ENCODE measurements at places on chromosomes 4 and X.

- peak; percentile 21 for DNase-seq
These were observed 2.0 kb downstream of the STBD1 start for GRCh38 chr4:76308548-76308947.

DNA sequence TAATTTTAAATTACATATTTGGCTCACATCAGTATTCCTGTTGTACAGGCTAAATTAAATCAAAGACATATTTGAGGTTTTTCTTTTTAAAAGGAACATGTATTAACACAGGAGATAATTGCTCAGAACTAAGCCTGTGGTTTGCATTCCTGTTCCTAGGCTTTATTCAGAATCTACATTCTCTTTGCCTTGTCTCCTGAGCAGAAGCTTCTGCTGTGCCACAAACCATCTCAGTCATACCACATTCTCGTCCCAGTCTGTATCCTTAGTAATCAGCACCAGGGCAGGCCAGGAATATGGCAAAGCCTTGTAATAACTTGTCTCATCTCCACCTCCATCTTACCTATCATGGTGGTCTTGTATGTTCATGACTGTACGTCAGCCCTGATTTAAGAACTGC lies 162.8 kb downstream of the ARHGAP24 start:
- DNase-seq = no peak

GRCh38 chrX:136227948-136228838 lies 23.0 kb downstream of the MAP7D3 start:
- DNase-seq = no peak

GRCh38 chr4:59571805-59572430 lies 1628.2 kb upstream of the ADGRL3 start:
- DNase-seq = no peak

DNA sequence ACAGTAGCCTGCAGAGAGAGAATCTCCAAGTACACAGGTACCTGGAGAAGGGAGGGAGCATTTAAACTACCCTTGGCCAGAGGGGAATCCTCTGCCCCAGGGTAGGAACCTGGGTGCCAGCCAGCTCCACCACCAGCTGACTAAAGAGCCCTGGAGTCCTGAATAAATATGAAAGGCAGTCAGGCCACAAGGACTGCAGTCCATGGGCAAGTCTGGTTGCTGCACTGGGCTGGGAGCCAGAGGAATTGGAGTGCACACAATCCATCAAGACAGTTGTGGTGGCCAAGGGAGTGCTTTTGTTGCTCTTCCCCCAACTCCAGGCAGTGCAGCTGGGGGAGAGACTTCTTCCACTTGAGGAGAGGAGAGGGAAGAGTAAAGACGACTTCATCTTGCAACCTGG lies 172.5 kb downstream of the HNRNPD start:
- DNase-seq = no peak

DNA sequence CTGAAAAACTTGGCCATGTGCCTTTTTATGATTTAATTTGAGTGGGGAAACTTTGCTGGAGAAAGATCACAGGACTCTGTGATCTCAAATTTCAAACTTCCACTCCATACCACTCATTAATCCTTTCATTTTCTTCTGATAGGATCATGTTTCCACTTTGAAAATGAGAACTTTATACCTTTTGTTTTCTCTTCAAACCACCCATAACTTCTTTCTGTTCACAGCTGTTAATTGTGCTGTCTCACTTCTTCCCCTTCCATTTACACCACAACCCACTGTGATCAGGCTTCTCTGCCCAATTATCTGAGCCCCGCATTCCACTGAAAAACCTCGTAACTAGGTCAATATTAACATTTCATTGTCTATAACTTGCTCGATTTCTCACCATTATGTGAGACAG lies 47.0 kb upstream of the ARSJ start:
- DNase-seq = no peak

DNA sequence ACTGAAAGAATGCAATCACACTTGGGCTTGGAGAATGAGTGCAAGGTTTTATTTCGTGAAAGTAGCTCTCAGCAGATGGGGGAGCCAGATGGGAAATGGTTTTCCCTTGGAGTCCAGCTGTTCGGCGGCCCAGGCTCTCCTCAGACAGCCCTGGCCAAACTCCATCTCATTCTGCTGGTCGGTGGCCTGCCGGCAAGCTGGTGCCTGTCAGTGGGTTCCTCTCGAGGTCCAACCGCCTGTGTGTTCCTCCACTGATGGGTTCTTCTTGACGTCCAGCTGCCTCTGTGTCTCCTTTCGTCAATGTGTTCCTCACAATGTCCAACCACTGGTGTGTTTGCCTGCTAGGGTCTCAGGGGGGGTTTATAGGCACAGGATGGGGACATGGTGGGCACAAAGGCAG lies 80.3 kb downstream of the POU3F4 start:
- no peak for DNase-seq

DNA sequence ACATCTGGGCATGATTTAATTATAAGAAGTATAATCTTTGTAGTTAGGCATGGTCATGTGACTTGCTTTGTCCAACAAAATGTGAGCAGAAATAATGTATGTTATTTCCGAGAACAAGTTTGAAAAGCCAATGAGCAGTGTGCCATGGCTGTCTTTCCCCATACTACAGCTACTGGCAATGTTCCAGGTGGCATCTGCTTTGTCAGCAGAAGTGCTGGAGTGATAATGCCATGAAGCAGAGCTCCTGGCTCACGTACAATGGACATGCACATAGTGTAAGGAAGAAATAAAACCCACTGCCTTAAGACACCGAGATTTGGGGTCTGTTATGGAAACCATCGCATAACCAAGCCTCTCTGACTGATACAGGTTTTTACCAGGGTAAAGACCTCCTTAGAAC lies 212.6 kb upstream of the RASGEF1B start:
- DNase-seq = no peak

DNA sequence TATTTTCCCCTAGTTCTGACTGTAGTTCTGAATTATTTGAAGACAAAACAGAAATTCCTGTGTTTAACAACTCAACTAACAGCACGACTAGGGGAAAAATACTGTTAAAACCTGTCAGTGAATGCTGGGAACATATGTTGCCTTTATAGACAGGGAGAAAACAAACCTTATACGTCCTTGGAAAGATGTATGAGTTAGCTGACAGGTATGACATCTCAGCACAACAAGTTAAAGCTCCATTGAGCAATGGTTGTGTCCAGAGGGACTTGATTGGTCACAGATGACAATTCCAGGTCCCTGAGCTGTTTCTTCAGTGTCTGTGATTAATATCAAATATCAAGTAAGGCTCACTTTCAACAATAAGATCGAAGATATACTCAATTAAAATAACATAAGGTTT lies 58.2 kb upstream of the DDIT4L start:
- DNase-seq = no peak

- DNase-seq = no peak
These were observed 555 bp upstream of the SPP1 start for GRCh38 chr4:87974856-87975462.

GRCh38 chrX:25523574-25524540 lies 508.1 kb upstream of the ARX start:
- peak; percentile 45 for DNase-seq

DNA sequence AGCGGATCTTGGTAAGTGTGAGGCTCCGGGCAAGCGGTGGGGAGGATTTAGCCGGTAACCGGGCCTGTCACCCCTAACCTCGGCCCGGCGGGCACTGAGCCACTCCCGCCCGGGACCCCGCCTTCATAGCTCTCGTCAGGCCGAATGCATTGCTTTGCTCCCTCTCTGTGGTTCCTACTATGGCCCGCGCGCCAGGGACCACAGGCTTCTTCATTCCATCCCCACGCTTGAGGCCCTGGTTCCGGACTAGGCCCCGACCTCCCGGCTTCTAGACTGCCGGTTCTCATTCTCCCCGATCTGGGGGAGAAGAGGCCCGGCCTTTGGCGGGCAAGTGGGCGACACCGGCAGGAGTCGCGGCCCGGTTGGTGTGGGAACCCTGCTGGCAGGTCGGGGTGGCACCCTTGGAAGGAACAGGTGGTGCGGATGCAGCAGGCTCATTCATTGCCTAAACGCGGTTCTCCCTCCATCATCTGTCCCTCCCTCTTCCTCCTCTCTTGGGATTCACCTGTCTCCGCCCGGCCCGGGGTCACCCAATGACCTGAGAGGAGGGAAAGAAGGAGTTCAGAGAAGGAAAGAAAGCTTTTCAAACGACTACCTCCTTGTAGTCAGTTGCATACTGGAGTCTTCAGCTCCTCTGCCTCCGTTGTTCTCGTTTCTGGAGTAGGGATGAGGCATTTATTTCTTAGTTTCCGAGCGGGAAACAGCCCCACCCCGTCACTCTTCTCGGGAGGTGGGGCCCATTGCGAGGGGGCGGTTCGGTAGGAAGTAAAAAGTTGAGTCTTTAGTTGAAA lies at the start of gene NDUFC1:
NDUFC1 (minus strand) TSS at position 657 of the 791 bp plus-strand sequence. CDS start 6,679 bp downstream, outside the sequence.
- peak; percentile 84 for DNase-seq

DNA sequence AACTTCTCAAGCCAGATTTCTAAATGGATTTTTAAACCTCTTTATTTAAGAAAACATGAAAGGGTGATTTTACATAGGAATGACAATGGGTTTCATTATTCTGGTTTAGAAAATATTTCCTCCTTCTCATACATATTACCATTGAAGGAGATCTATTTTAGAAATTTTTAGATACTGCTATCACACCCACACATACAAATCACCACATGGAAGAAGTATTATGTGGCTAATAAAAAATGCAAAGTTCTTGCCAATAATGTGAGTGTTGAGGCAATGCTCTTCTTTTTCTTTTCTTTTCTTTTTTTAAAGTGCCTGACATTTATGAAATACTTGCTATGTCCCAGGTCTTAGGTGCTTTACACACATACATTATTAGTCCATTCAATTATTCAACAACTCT lies 6.8 kb downstream of the STAP1 start:
- DNase-seq = no peak

DNA sequence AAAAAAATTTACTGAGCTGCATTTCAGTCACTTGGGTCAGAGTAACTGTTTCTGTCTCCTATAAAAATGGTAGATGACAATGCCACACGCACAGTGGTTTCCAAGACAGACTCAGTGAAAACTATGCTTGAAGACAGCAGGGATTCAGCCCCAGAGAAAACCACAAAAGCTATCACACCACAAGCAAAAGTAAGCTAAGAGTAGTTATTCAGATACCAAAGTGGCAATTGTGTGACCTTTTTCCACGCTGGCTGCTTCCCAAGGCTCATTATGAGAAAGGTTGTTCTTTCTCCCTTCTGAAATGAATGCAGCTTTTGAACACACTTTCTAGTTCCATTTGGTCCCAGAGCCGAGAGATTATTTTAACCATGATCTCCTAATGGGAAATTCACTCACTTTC lies 46.4 kb upstream of the GPM6B start:
- DNase-seq = no peak

DNA sequence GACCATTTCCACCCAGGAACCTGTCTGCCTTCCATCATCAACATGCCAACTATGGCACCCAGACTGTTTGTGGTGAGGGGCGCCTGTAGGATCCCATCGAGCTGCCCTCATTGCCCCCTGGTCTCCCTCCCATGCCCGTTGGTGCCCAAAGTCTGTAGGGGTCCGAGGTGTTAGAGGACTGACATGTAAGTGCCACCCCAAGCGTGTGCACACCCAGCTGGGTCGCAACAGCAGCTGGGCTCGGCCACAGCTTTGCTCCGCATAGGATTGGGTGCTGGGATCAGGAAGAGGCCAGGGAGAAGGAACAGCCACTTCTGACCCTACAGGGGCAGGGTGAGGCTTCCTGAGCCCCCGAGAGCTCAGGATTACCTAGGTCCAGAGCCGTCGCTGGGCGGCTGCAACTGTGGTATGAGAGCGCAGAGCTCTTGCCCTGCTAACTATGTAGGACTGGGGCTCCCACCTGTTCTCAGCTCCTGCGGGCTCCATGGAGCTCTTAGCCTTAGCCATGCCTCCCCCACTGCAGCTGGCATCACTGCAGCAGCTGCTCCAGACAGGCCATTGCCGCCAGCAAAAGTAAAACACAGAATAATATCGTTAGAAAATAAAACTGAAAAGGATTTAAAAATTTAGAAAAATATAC lies 1160.3 kb downstream of the FSTL5 start:
- DNase-seq = peak; percentile 4

- no peak for DNase-seq
These were observed 47.7 kb downstream of the MANBA start for GRCh38 chr4:102713096-102713495.

- DNase-seq = no peak
These were observed 19.0 kb upstream of the DDX60 start for GRCh38 chr4:168337550-168337940.

GRCh38 chr4:105234582-105234981 lies 87.9 kb downstream of the TET2 start:
- DNase-seq = no peak

GRCh38 chrX:44570522-44570921 lies 27.9 kb upstream of the FUNDC1 start:
- DNase-seq = no peak

DNA sequence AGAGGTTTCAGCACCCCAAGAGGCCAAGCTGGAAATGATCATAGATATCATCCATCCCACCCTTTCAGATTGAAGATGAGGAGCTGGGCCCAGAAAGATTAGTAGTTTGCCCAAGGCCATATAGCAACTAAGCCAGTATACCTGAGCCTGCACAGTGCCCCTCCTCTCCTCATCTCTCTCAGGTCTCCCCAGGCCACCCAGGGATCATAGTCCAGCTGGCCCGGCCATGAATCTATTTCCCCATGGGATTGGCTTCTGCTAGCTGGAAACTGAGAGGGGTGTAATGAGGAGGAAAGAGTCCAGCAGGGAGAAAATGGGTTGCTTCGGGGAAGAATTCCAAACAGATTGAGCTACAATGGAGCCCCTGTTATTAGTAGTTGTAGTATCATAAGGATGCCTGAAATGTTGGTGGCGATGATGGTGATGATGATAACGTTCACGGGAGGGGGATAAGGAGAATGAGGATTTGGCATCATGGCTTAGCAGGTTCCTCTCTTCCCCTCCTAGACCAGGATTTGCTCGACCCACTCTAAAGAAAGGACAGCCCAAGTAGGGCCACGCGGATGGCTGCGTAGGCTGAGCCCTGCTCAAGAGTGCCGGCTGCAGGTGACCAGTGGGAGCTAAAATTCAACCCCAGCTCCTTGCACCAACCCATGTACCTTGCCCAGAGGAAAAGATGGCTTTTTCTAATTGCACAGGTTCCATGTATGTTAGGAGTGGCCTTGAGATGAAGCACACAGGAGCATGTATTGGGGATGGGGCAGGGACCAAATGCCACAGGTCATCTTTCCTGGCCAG lies 117.8 kb upstream of the PJA1 start:
- DNase-seq = no peak

GRCh38 chrX:100995469-100995868 lies 26.0 kb downstream of the ARL13A start:
- peak; percentile 36 for DNase-seq

GRCh38 chr4:26093551-26093950 lies 179.5 kb downstream of the SMIM20 start:
- no peak for DNase-seq

- DNase-seq = no peak
These were observed 142.8 kb upstream of the RPL34 start for GRCh38 chr4:108477527-108478108.

DNA sequence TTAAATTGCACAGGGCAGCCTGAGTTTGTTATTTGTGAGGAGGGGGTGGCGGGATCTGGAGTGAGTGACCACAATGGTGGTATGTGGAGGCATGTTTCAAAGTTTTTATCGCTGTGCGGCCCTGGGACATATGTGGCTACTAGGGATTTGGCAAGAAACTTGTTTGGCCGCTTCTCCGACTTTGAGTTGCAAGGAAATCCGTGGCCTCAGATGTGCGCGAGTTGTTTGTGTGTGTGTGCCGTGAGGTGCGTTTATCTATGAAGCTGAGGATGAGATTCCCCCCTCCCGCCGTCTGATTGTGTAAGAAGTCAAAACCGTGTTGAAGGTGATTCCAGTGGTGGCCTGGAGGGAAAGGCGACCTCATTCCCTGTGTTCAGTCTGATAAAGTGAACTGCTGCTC lies 1.4 kb downstream of the JADE3 start:
- no peak for DNase-seq
